Kasumi-1 (cell line): ENCODE measurements at places on chromosomes 3 and 15.

- no peak for DNase-seq
These were observed 237.8 kb upstream of the NR2E3 start for GRCh38 chr15:71572452-71573053.

DNA sequence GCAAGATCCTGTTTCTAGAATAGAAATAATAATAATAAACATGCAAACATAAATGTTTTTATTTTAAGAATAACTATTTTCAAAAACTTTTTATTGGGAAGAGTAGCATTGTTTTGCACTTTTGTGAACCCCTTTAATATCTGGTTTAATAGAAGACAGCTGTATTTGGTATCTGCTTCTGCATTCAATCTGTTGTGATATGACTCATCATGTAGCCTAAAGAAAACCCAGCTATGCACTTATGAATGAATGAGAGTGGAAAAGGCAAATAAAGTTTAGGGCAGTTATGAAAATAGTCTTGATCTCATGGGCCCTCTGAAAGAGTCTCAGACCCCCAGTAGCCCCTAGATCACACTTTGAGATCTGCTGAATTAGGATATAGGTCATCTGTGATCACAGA, 100.4 kb upstream of the PPP2R3A start:
- DNase-seq: no peak

DNA sequence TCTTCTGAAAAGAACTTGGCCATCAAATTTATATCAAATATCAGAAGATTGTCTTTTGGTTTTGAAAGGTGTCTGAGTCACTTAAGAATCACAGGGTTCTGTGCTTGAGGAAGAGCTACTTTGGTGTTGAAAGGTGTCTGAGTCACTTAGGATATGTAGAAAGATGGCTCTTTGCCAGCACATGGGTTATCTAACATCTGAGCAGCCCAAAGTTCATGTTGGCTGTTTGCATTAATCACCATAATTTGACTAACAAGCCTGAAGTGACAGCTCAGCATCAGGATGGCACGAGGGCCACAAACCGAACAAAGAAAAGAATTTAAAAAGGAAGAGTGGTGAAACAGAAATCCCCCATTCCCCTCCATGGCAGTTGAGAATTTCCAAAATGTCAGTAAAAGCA, 190.5 kb upstream of the CMC1 start:
- no peak for DNase-seq

DNA sequence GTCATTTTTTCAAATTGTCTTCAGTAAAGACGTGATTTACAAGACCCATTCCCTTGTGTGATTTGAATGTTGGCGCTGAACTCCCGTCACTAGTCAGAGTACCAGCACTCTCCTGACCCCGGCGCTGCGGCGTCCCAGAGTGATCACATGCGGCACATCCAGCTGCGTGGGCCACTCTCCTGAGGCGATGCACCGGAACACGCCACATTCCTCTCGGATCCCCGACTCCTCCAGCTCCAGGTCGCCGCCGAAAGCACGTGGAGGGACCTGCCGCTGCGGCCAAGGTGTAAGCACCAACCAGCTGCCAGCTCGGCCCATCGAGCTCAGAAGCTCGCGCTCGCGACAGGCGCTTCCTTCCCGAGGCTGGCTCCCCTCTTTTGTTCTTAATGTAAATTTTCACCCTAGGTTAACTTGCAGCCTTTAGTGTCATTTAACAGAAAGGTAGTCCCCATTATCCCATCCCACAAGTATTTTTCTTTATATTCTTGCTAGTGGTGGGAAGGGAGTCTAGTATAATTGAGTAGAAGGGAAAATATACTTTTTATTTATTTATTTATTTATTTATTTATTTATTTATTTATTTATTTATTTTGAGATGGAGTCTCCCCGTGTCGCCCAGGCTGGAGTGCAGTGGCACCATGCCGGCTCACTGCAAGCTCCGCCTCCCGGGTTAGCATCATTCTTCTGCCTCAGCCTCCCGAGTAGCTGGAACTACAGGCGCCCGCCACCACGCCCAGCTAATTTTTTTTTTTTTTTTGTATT, 61.7 kb upstream of the VGLL3 start:
- DNase-seq: no peak

DNA sequence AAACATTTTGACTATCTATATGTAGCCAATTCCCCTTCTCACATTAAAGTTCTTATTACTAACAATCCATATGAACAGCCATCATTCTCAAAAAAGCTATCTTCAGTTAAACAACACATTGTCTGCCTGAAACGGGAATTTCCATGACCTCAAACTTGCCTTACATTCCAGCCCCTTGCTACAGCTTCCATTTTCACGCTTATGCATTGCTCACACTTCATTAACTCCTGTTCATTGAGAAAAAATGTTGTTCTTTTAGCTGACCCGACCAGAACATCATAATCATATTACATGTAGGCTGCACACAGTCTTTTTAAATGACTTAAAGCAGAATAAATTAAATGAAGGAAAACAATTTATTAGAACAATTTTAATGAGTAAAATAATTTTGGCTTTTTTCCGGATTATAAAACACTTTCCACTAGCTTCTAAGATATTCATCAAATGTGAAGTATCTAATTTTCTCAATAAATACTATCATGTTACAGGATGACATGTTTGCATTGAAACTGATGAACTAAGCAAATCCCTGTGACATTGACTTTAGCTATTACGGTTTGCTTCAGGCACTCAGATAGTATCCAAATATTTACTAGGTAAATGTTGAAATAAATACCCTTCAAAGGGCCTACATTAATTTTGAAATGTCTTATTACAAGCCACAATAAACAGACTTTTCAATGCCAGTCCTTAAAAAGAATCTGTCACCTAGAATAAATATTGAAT, 49.9 kb downstream of the P3H2 start:
- no peak for DNase-seq
